NCI-H446 (cell line): ENCODE measurements at places on chromosomes 7 and 10.

- DNase-seq, result no peak
Measured at GRCh38 chr10:70053841-70054288, 1.2 kb downstream of the MACROH2A2 start.

GRCh38 chr7:159015454-159016410 lies 128.9 kb downstream of the VIPR2 start:
- DNase-seq, result no peak

DNA sequence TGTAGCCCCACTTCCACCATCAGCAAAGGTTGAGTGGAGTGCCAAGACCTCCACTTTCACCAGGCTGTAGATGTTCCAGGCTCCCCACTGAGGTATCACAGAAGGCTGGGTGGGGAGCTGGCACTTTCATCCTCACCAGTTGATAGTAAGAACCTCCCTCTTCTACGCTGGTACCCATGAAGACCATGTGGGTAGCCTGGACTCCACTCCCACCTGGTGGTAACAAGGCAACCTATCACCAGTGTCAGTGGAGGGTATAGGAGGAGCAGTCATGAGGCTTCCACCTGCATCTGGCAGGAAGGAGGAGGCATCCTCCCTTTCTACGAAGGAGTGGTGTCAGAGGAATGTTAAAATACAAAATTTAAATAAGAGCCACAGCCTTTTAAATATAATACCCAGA lies 4.4 kb downstream of the SMIM30 start:
- peak; percentile 13 for DNase-seq

DNA sequence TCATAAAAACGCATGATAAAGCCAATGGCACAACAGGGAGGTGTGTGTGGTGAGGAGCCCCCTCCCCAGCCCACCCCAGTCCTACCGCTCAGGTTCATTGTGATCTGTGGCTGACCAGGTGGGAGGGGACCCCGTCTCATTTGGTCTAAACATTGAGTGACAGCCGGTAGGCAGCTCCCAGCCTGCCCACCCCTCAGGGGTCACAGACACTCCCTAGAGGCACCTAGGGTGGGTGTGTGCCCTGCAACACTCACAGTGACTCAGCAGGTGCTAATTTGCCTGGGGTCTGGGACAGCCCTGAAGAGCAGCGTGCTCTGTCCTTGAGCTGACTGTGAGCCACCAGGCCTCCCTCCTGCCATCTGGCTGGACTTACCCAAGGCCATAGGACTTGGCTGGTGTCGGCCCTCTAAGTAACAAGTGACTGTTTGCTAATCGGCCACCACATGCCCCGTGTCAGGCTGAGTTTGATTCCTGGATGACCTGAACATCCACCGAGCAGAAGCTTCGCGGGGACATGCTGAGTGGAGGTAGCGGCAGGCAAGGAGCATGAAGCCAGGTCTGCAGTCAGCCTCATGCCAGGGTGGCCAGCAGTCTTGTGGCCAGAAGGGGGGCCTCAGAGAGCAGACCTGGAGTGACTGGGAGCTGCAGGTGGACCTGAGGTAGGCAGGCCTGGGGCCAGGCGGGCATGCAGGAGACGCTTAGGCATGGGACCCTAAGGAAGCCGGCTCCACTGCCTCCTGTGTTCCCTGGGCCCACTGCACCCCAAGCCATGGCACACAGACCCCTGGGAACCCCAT lies 282.3 kb upstream of the SHH start:
- DNase-seq, result no peak

- DNase-seq, result no peak
Measured at GRCh38 chr10:60096761-60097513, 190.6 kb upstream of the CCDC6 start.

DNA sequence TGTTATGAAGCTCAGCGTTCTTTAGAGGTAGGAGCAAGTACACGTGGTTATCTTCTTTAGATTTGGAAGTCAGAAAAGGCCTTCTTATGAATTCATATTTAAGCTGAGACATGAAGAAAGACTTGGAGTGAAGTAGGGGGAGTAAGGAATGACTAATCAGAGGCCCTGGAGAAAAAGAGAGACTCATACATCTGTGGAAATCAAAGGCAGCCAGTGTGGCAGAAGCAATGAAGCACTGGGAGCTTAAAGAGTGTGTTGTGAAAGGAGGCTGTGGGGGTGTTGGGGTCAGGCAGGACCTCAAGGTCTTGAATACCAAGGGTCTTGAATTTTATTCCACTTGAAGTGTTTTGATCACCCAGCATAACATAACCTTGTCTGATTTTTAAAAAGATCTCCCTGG lies 35.7 kb upstream of the FGL2 start:
- no peak for DNase-seq

DNA sequence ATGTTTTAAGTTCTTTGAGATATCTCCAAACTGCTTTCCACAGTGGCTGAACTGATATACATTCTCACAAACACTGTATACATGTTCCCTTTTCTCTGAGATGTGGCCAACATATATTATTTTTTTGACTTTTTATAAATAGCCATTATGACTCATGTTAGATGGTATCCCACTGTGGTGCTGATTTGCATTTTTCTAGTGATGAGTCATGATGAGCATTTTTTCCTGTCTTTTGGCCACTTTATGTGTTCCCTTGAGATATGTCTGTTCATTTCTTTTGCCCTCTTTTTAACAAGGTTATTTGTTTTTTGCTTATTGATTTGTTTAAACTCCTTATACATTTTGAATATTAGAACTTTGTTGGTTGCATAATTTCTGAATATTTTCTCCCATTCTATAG lies 1055.1 kb downstream of the NXPH1 start:
- peak; percentile 21 for DNase-seq

- DNase-seq, result no peak
Measured at GRCh38 chr7:131648491-131648890, 92.1 kb upstream of the PODXL start.

- no peak for DNase-seq
Measured at GRCh38 chr10:73439055-73439454, 5.7 kb upstream of the MSS51 start.

DNA sequence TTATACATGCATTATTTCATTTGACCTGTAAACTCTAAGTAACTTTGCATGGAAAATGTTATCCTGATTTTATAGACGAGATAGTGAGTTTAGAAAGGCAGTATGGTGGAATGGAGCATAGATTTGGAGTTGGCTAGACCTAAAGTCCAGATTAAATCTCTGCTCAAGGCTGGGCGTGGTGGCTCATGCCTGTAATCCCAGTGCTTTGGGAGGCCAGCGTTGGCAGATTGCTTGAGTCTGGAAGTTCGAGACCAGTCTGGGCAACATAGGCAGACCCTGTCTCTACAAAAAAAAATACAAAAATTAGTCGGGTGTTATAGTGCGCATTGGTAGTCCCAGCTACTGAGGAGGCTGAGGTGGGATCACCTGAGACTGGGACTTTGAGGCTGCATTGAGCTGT lies 9.4 kb downstream of the PTEN start:
- no peak for DNase-seq

- no peak for DNase-seq
Measured at GRCh38 chr10:65968871-65969270, 957.0 kb upstream of the LRRTM3 start.

GRCh38 chr7:44195889-44196288 lies 4.9 kb upstream of the YKT6 start:
- no peak for DNase-seq

DNA sequence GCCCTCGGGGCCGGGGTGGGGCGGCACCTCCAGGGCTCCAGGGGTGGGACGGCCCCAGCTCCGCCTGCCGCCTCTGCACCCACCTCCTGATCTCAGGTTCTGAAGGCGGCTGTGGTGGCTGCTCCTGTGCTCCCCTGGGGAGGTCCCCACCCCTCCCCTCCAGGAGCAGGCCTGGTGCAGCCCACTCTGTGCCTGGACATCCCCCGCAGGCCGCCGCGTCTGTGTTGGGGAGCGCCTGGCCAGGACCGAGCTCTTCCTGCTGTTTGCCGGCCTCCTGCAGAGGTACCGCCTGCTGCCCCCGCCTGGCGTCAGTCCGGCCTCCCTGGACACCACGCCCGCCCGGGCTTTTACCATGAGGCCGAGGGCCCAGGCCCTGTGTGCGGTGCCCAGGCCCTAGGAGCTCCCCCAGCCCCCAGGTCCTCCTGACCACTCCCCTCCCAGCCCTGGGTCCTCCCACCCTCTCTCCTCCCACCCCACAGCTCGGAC lies 5.5 kb downstream of the CYP2W1 start:
- no peak for DNase-seq

GRCh38 chr10:26384600-26384999 lies 53.5 kb upstream of the APBB1IP start:
- no peak for DNase-seq

- no peak for DNase-seq
Measured at GRCh38 chr7:35748371-35748770, 52.5 kb upstream of the SEPTIN7 start.

- no peak for DNase-seq
Measured at GRCh38 chr10:71036297-71036966, 148.1 kb upstream of the PCBD1 start.

- no peak for DNase-seq
Measured at GRCh38 chr7:36147361-36147760, 5.7 kb upstream of the EEPD1 start.

GRCh38 chr10:53395449-53395848 lies 622.9 kb upstream of the MBL2 start:
- DNase-seq, result no peak

DNA sequence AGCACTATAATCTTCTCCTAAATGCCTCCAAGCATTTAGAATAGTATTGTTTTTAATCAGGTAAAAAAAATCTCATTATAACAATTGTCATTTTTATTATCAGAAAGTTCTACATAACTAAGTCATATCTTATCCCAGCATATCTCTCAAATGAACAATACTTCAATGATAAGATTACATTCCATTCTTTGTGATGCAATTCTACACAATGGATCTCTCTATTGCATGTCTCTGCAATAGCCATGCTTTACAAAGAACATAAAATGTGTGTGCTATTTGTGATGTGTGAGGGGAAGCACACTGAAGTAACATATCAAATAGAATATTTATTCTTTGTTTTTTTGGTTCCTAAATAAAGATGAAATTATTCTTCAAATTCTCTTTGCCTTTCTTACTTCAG lies 195.7 kb downstream of the TSPAN12 start:
- DNase-seq, result no peak
